ENCODE measurements at places on chromosomes 4 and X.
A peak's percentile ranks its signal among the peaks of the same experiment; 100 is the strongest.

- DNase-seq, result no peak
Measured at GRCh38 chr4:15234856-15235126, 193.0 kb upstream of the C1QTNF7 start.

DNA sequence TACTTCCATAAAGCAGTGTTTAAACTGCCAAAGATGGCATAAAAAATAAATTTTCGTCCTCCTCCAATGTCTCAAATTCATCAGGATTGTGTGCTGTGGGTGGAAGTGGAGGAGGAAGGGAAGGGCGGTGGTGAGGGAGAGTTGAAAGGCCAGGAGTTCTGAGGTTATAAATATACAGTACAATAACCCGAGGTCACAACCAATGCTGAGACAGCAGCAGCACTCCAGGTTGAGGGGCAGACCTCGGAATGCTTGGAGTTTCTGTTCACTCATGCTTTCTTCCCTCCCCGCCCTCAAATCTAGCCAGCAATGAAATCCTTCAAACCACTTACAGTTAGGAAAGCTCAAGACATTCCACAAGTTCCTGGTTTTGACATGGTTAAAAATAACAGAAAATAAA lies 134.0 kb upstream of the SMAD1 start:
- no peak for DNase-seq

- no peak for DNase-seq
Measured at GRCh38 chr4:17535906-17536305, 20.9 kb downstream of the CLRN2 start.

GRCh38 chr4:8315435-8316250 lies 46.1 kb downstream of the HTRA3 start:
- no peak for DNase-seq

DNA sequence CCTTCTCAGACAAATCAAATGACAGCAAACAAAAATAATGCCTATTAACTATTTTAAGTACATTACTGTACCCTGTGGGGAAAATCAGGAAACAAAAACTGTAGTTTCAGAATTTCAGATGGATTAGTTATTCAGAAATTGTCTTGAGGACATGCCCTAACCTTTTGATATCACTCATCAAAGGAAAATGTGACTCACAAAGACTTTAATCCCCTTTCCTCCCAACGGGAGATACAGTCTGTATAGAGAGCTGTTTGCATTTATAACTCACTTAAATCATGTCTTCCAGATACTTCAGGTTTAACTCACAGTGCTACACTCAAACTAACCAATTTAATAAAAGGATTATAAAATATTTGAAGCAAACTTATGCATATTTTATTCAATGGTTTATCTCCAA lies 304.0 kb downstream of the MAPK10 start:
- DNase-seq, result no peak

GRCh38 chr4:153418121-153418520 lies 48.0 kb upstream of the TMEM131L start:
- DNase-seq, result no peak

GRCh38 chr4:105193536-105193935 lies 46.9 kb downstream of the TET2 start:
- no peak for DNase-seq

GRCh38 chr4:145014365-145014764 lies 83.6 kb downstream of the ANAPC10 start:
- DNase-seq, result no peak

- no peak for DNase-seq
Measured at GRCh38 chr4:10403633-10404445, 53.4 kb downstream of the ZNF518B start.

- no peak for DNase-seq
Measured at GRCh38 chr4:184891816-184892397, 66.1 kb upstream of the ACSL1 start.

DNA sequence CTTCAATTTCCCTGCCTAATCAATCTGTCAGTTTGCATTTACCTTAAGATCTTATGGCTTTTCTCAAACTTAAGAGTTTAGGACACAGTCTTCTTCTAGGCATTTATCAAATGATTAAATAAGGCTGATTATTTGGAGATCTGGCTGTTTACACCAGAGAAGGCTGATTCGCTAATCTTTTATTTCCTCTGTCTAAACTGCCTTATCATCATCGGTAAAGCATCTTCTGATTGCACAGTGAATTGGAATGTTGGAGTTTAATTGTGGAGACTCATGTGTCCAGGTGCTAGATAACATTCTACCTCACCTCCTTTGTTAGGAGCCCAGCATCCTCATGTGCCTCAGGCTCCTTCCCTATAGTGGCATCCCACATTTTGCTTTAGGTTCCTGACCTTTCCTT lies 100.3 kb upstream of the DDIT4L start:
- no peak for DNase-seq

DNA sequence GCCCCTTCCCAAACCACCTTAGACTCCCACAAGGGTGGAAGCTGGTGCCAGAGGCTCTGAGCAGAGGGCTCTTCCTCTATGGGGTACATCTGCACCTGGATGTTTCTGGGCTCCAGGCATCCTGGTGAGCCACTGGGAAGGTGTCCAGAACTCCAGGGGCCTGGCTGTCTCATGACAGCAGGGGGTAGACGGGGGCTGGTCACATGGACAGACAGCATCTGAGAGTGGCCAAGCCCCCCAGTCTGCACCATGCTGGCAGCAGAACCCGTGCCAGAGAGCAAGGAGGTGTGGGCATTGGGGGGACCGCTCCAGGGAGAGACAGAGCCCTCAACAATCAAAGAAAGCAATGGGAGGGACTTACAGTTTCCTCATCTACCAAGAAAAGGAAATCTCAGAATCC lies 39.5 kb downstream of the ZFYVE28 start:
- DNase-seq, result no peak

- DNase-seq, result no peak
Measured at GRCh38 chr4:122541996-122542395, 78.9 kb downstream of the IL21 start.

DNA sequence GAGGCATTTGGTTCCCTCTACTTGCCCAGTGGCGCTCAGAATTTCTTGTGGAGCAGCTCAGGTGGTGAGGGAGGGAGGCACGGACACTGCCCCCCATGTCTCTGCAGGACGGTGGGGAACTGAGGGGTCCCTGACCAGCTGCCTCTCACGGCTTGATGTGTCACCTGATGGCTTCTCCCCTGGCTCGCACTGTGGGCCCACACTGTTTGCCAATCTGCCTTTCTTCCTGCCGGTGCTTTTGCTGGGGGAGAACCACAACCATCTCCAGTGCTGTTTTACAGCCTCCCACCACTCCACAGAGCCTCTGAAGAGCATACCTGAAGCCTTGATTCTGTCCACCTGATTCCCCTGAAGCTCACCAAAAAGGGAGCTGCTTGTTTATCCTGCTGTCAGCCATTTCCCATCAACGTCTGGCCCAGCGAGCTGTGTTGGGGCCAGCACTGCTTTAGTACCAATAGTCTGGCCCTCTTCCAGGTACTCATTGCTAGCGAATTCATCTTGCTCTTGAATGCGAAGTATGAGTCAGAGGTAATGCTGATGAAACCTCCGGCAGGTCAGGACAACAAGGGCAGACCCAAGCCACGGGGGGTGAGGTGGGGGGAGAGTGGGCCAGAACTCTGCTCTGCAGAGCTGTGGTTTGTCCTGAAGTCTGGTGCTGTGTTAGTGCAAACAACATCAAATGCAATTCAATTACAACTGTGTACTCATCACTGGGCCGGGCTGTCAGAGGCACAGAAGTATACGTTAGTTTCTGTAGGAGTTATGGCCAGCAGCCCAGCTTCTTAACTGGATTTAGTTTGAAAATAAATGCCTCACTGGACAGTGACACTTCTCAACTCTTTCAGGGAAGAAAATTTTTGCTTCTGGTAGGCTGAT lies 208.3 kb upstream of the JADE1 start:
- DNase-seq, result no peak

DNA sequence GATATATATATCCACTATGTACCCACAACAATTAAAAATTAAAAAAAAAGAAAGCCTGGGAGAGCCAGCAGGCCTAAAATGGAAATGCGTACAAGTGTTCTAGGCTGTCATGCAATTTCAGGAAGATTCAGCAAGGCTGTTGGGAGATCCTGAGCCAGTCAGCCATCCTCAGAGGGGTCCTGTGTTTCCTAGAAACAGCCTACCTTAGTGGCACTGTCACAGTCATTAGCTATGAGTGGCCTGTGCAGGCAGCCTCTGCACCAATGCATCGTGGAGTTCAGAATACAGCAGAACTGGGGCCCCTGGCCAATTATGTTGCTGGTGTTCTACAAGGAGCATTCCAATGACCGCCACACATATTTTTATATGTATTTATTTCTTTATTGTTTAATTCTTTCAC lies 21.0 kb upstream of the USP53 start:
- no peak for DNase-seq

DNA sequence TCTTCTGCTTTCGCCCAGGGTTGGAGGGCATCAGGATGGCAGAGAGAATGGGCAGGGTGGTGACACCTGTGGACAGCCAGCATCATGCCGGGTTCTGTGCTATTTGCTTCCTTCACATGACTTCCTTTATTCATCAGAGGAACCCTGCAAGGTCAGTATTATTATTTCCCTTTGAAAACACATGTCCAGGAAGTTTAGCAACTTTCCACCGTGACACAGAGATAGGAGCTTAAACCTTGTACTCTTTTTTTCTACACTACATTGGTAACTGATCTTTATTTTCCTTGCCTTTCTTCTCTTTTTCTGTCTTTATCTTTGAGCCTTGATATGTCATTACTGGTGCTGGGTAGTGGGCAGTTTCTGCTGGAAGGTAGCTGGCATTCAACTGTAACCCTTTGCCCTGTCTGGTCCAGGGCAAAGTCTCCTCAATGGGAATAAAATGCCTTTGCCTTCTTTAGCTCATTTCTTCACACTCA lies 5.0 kb upstream of the MGST2 start:
- DNase-seq, result no peak

DNA sequence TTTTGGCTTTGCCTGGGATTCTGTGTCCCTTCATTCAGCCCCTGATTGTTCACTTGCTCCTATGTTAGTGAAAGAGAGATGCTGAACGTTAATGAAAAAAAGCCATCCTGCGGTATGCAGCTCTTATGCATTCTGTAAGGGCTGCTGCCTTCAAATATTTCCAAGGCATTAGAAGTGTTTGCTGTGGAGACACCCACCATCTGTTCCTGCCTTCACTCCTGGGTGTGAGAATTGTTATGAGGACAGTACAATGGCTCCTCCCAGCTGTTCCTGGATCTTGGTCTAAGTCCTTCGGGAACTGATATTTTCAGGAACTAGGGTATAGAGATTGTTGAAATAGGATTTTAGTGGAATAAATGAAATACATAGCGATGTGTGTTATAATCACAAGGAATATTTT lies 427.1 kb upstream of the FAM47C start:
- no peak for DNase-seq

DNA sequence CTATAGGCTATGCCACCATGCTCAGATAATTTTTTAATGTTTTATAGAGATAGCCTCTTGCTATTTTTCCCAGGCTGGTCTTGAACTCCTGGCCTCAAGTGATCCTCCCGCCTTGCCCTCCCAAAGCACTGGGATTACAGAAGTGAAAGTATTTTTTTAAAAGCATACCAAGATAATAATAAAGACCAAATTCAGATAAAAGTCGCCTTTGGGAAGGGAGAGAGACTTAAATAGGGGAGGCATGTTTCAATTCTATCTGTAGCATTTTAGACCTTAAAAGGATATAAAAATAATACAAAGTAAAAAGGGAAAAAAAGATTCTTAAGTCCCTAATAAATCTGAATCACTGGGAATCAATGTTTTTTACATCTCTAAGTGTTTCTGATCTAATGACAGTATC lies 108.9 kb downstream of the AFAP1 start:
- no peak for DNase-seq

DNA sequence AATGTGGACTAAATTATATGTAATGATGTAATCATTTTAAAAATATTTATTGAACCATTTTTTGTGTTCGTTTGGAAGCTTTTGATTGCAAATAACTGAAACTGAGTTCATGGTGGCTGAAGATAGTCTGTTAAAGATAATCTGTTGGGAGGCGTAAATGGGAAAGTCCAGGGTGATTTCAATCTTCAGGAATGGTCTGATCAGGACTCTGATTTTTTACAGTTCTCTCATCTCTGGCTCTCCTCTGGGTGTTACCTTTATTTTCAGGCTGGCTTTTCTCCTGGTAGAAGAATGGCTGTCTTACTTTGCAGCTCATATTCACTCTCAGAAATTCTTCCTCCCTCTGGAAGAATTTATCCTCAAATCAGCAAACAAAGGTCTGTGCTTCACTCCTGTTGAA lies 199.0 kb upstream of the LEF1 start:
- DNase-seq, result no peak

- no peak for DNase-seq
Measured at GRCh38 chrX:143634663-143635455, 1.0 kb downstream of the SLITRK4 start.

- DNase-seq, result no peak
Measured at GRCh38 chrX:20233336-20233735, 33.4 kb downstream of the RPS6KA3 start.

DNA sequence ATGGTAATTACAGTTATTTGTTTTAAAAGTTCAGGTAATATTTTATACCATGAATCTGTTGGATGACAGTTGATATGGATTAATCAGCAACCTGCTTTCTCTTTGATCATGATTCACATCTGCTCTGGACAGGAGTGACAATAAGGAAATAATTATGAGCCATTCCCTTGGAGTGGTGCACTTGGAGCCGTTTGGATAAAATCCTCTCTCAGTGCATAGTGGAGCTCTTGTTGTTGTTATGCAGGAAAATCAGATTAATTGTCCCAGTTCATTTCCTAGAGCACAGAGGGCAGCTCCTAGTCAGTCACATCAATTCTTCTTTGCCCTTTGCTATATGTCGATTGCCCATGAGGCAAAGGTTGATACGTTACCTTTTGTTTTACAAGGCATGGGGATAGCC lies 668.3 kb upstream of the NR3C2 start:
- no peak for DNase-seq

DNA sequence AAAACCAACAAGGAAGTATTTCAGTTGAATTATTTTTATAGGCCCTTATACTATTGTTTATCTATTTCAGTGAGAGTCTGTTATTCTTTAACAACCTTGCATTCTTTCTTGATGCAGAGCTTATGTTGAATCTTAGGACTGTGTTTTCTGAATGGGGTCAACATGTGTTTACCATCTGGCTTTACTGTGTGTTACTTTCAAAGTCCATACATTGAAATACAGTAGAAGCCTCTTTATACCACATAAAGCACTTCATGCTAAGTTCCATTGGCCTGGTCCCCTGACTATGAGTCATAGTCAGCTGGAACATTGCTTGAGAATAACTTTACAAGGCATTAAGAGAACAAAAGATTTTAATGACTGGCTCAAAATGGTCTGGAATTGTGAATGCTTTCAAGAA lies 152.6 kb downstream of the GASK1B start:
- no peak for DNase-seq

DNA sequence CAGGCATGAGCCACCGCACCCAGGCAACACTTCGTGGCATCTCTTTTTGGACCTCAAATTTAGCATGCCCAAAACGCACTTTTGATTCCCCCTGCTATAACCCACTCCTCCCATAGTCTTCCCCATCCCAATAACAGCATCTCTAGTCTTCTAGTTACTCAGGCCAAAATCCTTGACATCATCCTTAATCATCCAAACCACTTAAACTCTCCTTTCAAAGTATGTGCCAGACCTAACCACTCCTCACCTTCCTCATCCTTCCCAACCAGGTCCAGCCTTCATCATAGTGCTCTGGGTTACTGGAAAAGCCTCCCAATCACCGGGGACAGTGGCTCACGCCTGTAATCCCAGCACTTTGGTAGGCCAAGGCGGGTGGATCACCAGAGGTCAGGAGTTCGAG lies 41.9 kb downstream of the AFAP1 start:
- no peak for DNase-seq

GRCh38 chrX:30637874-30638815 lies 15.1 kb upstream of the GK start:
- no peak for DNase-seq

- DNase-seq, result peak; percentile 68
Measured at GRCh38 chr4:40307627-40308497, 27.3 kb upstream of the CHRNA9 start.

All from activated CD8-positive, alpha-beta memory T cell treated with anti-CD3 and anti-CD28 coated beads, Interleukin-2, amount 50 U/mL, for 4 hours (primary cell).